ENCODE measurements at places on chromosomes 3 and 15.

DNA sequence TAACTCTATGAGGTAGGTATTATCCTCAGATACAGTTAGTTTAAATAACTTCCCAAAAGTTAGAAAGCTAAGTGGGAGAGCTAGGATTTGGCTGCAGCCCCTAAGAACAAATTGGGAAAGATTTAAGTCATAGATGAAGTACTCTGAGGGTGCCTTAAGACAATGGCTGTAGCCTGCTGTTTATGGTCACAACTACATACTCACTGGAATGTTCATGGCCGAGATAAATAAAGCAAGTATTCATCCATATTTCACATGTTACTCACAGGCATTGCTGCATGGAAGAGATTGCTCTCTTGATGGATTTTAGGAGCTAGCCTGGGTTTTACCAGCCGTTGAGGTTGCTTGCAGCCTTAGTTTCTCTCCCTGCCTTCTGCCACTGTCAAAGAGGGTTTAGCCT lies 145.0 kb downstream of the CMSS1 start:
- DNase-seq: no peak

- DNase-seq: no peak
Measured at GRCh38 chr15:100245487-100245820, 96.3 kb downstream of the ADAMTS17 start.

DNA sequence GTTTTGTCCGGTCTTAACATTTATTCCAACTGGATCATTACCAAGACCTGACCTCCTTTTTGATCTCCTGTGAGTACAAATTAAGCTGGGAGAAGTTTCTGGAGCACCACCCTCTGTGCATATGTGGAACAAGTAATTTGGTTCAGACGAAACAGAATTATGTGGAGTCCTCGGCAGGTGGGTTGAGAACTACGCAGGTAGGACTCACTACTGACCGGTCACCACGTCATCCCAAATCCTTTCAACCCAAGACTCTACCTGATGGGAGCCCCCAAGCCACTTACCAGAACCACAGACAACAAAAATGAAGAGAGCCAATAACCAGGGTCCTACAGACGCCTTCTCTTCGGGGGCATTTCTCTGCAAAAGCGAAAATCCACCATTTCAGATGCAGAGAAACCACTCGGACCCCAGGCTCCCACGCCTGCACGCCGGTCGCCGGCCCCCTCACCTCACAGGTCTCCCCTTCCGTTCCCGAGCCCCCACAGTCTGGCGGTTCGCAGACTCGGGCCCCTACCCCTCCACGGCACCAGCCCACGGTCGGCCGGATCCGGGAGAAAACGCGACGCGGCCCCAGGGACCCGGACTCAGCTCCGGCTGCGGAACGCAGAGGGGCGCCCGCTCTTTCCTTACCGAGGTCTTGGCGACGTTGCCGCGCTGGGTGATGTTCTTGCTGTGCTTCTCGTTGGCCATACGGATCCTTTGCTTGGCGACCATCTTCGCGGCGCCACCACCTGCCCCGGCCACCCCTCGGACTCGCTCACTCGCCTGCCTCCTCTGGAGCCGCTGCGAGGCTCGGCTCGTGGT lies 674 bp downstream of the SERP1 start:
- DNase-seq: no peak

GRCh38 chr15:95025924-95026728 lies 794.8 kb downstream of the MCTP2 start:
- DNase-seq: peak; percentile 0

GRCh38 chr15:78003539-78004008 lies 73.9 kb downstream of the TBC1D2B start:
- DNase-seq: no peak

DNA sequence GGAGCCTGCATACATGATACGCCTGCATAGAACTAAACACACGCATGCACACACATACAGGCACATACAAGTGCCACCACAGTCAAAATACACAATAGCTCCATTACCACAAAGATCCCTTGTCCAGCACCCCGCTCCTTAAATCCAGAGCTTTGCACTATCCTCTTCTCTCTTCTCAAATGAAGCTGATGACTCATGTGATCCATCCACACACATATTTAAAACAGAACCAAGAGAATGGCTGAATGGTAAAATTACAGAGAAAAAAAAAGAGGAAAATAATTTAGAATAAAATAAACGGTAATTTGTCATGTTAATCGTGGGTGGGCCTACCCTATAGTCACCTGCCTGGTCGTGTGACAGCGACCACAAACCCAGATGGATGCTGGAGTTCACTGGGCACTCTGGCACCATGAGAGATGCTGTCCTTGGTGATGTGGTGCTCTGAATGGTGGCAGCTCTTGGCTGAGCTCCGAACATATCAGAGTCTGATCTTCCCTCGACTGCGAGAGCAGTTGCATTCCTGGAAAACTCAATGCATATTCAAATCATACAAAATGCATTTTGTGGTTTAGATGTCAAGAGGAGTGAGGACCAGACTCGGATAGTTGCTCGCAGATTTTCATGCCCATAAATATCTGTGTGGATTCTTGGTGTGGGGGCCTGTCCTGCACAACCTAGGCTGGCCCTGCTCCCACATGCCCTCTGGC lies 8.9 kb downstream of the IQSEC1 start:
- DNase-seq: no peak

DNA sequence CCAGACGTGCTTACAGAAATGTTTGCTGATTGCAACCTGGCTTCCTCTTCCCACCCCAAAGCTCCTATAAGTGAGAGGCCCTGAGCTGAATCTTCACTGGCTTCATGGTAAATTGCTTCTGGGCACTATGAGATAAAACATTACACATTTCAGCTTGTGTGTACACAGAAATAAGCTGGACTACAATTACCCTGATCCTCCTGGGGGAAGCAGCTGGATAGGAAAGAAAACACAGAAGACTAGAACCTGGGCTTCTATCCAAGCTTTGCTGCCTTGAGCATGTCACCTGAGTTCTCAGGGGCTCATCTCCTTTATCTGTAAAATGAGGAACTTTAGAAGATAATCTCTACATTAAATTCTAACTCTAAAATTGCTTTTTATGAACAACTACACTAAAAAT lies 40.3 kb downstream of the THBS1 start:
- no peak for DNase-seq

GRCh38 chr15:67917037-67917436 lies 77.2 kb upstream of the RNU6-1 start:
- no peak for DNase-seq

GRCh38 chr3:45549961-45550360 lies 44.6 kb upstream of the LIMD1 start:
- no peak for DNase-seq

GRCh38 chr3:198030125-198030524 lies 70.1 kb downstream of the LMLN start:
- DNase-seq: no peak

GRCh38 chr15:40915679-40916078 lies 13.5 kb upstream of the DLL4 start:
- no peak for DNase-seq

DNA sequence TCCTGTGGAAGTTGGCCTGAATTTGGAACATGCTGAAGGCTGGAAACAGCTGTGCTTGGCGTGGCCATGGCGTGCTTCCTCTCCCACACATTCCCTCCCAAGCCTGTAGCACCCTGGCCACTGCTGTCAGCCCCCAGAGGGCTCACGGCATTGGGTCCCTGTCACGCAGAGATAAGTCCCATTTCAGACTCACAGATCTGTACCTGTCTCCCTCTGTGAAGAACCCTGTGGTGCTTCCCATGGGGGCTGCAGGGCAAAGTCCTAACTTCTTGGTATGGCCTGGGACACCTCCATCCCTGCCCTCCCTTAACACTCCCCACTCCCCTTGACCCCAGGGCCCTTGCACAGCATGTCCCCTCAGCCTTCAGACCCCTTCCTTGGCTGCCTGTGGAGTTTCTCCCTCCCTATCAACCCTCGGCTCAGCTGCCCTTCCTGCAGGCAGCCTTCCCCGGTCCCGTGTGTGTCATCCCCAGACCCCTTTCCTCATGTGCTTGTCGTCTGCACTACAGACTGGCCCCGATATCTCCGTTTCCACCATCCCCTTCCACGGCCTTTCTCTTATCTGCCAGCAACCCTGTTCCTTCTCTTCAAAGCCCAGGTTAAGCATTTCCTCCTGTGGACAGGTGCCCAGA lies 28.6 kb downstream of the ABTB1 start:
- no peak for DNase-seq

All from stimulated activated CD4-positive, alpha-beta T cell treated with anti-CD3 and anti-CD28 coated beads, Interleukin-4, amount 100 ng/mL, for 4 hours (primary cell).